ENCODE measurements at places on chromosomes 13 and 19.
A peak's percentile ranks its signal among the peaks of the same experiment; 100 is the strongest.

DNA sequence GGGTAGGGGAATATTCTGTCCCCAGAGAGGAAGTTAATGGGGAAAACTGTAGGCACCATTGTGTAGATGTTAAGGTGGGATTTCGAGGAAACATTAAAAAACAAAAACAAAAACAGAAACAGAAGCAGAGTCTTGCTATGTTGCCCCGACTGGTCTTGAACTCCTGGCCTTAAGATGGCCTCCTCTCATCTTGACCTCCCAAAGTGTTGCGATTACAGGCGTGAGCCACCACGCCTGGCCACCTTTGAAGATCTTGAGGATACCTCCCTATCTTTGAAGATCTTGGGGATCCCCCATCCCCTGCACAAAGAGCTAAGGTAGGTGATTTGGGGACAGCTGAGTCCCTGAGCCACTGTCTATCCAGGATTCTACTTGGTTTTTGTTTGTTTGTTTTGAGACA, 553 bp upstream of the ICAM3 start:
- DNase-seq: no peak

- no peak for DNase-seq
Measured at GRCh38 chr13:110641055-110642015, 26.0 kb downstream of the NAXD start.

DNA sequence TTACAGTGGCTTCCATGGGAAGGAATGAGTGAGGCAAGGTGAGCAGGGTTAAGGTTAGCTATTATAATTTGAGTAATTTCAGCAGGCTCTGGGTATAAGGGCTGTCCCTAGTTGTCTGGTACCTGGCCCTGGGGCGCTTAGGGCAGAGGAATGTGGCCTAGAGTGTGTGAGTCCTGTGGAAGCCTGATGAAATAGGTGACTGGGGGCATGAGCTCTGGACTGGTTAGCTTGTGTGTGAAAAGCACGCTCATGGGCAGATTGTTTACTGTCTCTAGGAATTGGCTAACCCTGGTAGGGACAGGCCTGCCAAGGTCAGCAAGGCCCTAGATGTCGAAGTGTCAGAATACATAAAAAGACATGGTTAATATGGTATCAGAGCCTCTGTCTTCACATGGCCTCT, 42.5 kb downstream of the SPRYD7 start:
- no peak for DNase-seq

DNA sequence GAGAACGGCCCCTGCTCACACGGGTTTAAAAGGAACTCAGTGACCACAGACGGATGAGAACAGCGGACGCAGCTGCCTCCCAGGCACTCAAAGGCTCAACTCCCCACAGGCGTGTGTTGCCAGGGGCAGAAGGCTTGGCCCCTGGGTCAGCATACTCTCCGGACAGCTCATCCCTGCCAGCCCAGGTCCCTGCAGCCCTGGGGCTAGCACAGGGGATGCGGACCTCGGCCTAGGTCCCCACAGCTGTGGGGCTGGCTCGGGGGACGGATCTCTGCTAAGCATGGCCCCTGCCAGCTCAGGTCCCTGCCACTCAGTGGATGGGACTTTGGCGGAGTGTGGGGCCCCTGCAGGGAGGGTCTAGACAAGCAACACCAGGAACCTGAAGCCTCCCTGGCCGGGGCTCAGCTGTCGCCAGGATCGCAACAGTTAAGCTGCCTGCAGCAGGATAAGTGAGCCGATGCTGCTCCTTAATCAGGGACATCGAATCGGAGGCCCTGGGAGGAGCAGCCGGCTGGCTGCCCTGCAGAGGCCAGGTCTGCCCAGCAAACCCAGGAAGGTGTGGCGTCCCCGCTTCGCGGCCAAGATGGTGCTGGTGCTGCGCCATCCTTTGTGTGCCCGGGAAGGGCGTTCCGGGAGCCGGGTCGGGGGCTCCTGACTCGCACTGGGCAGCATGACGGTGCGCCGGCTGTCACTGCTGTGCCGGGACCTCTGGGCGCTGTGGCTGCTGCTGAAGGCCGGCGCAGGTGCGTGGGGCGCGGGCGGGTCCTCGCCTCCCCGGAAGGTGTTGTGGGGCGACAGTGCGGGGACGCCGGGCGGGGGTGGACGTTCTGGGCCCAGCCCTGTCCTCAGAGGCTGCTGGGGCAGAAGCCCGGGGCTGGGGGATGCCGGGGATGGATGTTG, 32.5 kb downstream of the MCF2L start:
- no peak for DNase-seq

GRCh38 chr13:76538004-76538403, 348.2 kb downstream of the KCTD12 start:
- DNase-seq: no peak

- DNase-seq: no peak
Measured at GRCh38 chr13:51541809-51542258, 42.4 kb upstream of the WDFY2 start.

GRCh38 chr13:98267080-98267912, 90.2 kb upstream of the RNF113B start:
- DNase-seq: peak; percentile 47

GRCh38 chr13:25478186-25478585, 106.4 kb downstream of the ATP8A2 start:
- DNase-seq: peak; percentile 71

- no peak for DNase-seq
Measured at GRCh38 chr13:41588448-41588847, 131.1 kb downstream of the RGCC start.

- DNase-seq: no peak
Measured at GRCh38 chr19:36267061-36267845, 52.3 kb downstream of the ZNF146 start.

- DNase-seq: no peak
Measured at GRCh38 chr13:108142702-108143436, 72.5 kb downstream of the LIG4 start.

All from epithelial cell of esophagus (primary cell).